ENCODE measurements at places on chromosomes 5 and 9. TPM values are rescaled to one million over a fixed set of nuclear protein-coding genes. Genes with fewer than 3 reads are reported as not detected.

The ZBED3 gene
- 2.0 TPM for total RNA-seq

The SH3TC2 gene
- not detected for total RNA-seq

The TLR4 gene
- total RNA-seq = 0.16 TPM

The C9orf50 gene
- not detected for total RNA-seq

The GTF3C5 gene
- 95.7 TPM for total RNA-seq

- H3K4me3 ChIP-seq = no peak overlapping the region
- H3K27ac ChIP-seq = no peak overlapping the region
- H3K36me3 ChIP-seq = no peaks in the 10 kb centered on the region
- peaks cover 4% of the 10 kb centered on the region for H3K27me3 ChIP-seq
- H3K4me1 ChIP-seq = no peaks in the 10 kb centered on the region
- DNase-seq = no peak
These were observed 65.5 kb downstream of the PLK2 start for GRCh38 chr5:58394339-58394738.

DNA sequence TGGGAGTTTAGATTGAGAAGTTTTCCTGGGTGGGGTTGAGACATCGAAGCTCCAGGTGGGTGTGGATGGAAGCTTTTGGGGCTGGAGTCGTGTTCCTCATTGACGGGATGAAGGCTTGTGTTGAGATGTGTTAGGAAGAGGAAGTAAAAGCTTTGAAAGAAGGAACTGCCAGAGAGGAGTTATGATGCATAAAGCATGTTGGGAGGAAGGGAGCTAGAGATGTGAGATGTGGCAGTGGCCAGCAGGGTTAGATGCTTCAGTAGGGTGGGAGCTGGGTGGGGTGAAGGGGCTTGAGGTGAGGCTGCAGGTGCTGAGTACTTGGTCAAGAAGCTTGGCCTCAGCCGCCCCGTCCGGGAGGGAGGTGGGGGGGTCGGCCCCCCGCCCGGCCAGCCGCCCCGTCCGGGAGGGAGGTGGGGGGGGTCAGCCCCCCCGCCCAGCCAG, 56.7 kb downstream of the HSPA4 start:
- no peaks in the 10 kb centered on the region for H3K27me3 ChIP-seq
- no peak for DNase-seq
- peaks cover 24% of the 10 kb centered on the region for H3K36me3 ChIP-seq
- H3K4me1 ChIP-seq = peaks cover 16% of the 10 kb centered on the region
- no peak overlapping the region for H3K4me3 ChIP-seq
- H3K27ac ChIP-seq = no peak overlapping the region

- H3K27me3 ChIP-seq = no peaks in the 10 kb centered on the region
- DNase-seq = no peak
- H3K4me3 ChIP-seq = no peak overlapping the region
- no peaks in the 10 kb centered on the region for H3K4me1 ChIP-seq
- H3K36me3 ChIP-seq = no peaks in the 10 kb centered on the region
These were observed 1329.0 kb upstream of the NUDT12 start for GRCh38 chr5:104891596-104891995.

DNA sequence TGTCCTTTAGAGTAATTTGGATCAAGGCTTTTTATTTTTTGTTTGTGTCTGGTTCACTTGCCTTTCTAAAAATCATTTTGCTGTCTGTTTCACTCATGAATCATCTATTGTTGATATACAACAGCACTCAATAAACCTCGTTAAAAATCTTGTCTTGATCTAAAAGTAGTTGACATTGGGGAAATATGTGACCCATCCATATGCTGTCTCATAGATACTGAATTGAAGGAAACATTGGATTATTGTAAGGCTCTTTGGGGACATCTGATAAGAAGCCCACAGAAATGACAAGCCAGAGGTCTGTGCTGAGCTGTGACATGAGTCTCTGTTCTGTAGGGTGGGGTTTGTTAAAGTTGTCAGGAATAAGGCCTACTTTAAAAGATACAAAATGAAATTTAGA, 208.0 kb downstream of the PDZD2 start:
- H3K27me3 ChIP-seq = peaks cover 6% of the 10 kb centered on the region
- H3K4me1 ChIP-seq = no peaks in the 10 kb centered on the region
- H3K36me3 ChIP-seq = no peaks in the 10 kb centered on the region

DNA sequence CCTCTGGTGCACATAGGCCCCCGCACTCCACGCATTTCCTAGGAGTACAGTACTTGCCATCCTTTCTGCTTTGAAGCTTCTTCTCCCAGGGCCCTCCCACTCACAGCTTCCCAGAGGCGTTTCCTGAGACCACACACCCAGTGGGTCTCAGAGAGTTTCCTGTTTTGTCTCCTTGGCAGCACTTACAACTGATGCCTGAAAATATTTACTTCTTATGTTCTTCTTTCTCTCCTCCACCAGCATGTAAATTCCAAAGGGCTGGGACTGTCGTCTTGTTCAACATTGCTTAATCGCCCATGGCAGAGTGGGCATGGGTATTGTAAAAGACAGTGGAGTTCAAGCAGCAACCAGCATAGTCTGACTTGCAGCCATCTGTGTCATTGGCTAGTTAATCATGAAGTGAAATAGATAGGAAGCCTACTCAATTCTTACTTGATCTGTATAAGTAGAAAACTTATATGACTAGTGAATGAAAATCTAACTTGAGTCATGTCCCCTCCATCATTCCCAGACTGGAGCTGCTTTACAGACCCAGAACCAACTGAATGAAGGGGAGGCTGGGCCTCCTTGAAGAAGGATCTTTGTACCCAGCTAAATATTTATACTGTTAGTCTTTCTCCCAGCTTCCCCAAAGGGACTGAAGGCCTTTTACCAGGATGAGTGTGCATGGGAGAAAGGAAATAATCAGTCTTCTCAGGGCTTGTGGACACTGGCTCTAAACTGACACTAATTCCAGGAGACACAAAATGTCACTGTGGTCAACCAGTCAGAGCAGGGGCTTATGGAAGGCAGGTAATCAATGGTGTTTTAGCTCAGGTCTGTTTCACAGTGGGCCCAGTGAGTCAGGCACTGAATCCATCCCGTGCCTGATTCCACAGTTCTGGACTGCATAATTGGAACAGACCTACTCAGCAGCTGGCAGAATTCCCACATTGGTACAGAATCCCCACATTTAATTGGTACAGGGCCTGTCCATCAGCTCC, 116.4 kb downstream of the SV2C start:
- no peak overlapping the region for H3K4me3 ChIP-seq
- H3K27ac ChIP-seq = no peak overlapping the region
- peaks cover 5% of the 10 kb centered on the region for H3K4me1 ChIP-seq
- DNase-seq = no peak
- H3K36me3 ChIP-seq = no peaks in the 10 kb centered on the region
- H3K27me3 ChIP-seq = peaks cover 29% of the 10 kb centered on the region

DNA sequence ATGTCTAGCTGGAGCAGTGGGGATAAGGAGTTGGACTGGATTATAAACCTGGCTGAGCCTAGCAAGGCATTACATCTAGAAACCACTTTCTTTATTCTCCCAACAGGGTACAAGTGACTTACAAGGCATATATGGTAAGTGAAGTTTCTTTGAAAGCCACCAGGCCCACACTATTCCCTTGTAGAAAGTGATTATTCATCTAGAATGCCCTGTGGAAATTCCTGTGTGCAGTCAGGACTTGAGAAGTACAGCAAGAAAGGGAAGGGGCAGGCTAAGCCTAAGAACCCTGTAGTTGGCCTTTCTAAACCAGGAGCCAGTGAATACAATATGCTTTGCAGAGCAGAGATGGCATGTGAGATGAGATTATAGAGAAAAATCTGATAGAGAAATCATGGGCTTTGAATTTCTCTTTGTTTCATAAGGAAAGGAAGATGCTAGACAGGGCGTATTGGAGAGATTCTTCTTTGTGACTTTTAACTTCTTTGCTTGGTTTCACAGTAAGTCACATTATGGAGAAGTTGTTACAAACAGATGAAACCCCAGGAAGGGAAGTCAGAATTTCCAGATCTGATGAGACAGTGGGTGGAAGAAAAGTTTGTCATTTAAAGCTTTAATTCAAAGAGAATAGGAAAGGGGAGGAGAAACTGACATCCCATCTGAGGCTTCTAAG, 321.7 kb downstream of the NDUFS4 start:
- H3K4me1 ChIP-seq = peaks cover 4% of the 10 kb centered on the region
- no peak overlapping the region for H3K4me3 ChIP-seq
- H3K27ac ChIP-seq = no peak overlapping the region
- no peak for DNase-seq

- no peaks in the 10 kb centered on the region for H3K4me1 ChIP-seq
- H3K4me3 ChIP-seq = no peak overlapping the region
- DNase-seq = no peak
- H3K36me3 ChIP-seq = no peaks in the 10 kb centered on the region
- H3K27ac ChIP-seq = no peak overlapping the region
These were observed 1985.9 kb downstream of the EFNA5 start for GRCh38 chr5:105684799-105685198.

DNA sequence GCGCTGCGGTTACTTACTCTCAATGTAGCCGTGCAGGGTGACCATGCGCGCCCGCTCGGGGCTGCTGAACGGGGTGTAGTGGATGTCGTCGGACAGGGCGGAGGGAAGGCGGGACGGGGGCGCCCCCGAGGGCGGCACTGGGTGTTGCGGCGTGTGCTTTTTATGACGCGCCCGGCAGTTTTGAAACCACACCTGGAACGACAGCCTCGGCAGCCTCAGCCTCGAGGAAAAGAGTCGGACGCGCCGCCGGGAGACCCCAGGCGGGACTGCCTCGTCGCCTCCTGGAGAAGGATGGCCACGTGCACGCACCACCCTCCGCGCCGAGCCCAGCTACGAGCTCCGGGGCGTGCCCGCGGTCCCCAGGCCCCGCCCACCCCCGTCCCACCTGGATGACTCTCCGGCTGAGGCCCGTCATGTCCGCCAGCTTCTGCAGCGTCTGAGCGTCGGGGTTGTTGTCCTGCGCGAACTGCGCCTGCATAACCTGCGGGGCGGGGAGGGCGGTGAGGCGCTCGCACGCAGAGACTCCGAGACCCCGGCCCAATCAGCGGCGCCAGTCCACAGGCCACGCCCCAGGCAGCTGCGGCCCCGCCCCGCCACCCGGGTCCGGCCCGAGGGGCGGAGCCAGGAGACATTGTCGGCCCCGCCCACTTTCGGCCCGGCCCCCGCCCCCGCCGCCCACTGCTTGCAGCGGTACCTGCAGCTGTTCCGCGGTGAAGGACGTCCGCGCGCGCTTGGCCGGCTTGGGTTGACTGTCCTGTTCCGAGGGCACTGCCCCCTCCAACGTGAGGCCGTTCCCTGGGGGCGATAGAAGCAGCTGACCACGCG, 15.0 kb downstream of the LHX6 start:
- no peaks in the 10 kb centered on the region for H3K36me3 ChIP-seq
- peaks cover 16% of the 10 kb centered on the region for H3K4me1 ChIP-seq
- H3K27ac ChIP-seq = no peak overlapping the region
- peak; percentile 67 for DNase-seq

GRCh38 chr9:136857166-136857565, 5.0 kb downstream of the MAMDC4 start:
- H3K36me3 ChIP-seq = peaks cover under 1% of the 10 kb centered on the region
- no peak overlapping the region for H3K27ac ChIP-seq
- H3K4me3 ChIP-seq = no peak overlapping the region
- H3K4me1 ChIP-seq = no peaks in the 10 kb centered on the region
- DNase-seq = no peak

DNA sequence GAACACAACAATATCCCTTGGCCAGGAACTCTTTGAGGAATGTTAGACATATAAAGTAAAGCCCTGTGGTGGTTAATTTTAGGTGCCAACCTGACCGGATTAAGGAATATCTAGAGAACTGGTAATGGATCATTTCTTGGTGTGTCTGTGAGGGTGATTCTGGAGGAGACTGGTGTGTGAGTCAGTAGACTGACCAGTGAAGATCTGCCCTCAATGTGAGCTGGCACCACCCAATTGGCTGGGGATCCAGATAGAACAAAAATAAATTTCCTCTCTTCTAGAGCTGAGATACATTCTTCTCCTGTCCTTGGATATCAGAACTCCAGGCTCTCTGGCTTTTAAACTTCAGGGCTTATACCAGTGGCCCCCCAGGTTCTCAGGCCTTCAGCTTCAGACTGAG, 56.2 kb upstream of the TNPO1 start:
- no peaks in the 10 kb centered on the region for H3K36me3 ChIP-seq
- H3K4me1 ChIP-seq = no peaks in the 10 kb centered on the region
- H3K27me3 ChIP-seq = peaks cover 18% of the 10 kb centered on the region

GRCh38 chr9:94157050-94157801, 73.0 kb downstream of the PTPDC1 start:
- H3K27ac ChIP-seq = no peak overlapping the region
- no peaks in the 10 kb centered on the region for H3K27me3 ChIP-seq
- no peak overlapping the region for H3K4me3 ChIP-seq
- peaks cover 8% of the 10 kb centered on the region for H3K36me3 ChIP-seq
- no peak for DNase-seq

- H3K36me3 ChIP-seq = no peaks in the 10 kb centered on the region
- no peaks in the 10 kb centered on the region for H3K27me3 ChIP-seq
- H3K4me1 ChIP-seq = no peaks in the 10 kb centered on the region
- H3K27ac ChIP-seq = no peak overlapping the region
These were observed 117.7 kb downstream of the GAS1 start for GRCh38 chr9:86829496-86830046.

DNA sequence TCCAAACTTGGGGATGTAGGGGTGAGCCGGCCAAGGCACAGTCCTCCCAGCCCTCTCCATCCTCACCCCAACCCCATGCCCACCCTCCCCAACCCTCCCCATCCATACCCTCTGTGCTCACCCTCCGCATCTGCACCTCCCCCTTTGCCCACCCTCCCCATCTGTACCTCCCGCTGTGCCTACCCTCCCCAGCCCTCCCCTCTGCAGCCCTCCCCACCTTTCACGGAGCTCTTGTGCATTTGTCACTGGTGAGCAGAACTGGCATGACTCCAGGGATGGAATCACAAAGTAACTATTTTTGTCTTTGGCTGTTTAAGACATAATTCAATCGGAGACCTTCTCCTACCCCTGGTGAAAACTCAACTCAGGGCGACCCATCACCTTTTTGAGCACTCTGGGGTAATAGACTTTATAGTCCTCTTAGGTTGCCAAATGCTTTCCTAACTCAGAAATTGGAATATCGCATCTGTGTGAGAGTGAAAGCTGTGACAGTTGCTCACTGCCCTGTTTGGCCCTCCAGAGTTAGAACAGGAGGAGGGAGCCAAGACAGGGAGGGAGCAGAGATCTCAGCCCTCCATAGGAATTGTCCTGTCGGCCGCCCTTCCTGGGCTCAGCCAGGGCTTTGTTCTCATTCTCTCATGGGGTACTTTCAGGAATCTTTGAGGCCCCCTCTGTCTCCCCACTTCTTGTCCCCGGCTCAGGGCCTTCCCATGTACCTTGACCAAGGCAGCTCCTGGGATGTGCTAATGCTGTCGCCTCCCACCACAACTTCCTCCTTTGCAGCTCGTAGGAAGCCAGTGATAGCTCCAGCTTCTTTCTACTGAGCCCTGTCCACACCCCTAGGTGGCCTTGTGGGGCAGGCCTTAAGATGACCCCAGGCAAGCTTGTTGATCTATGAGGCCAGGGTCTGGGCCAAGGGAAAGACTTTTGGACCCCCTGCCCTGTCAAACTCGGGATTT, 36.2 kb downstream of the OTULIN start:
- peaks cover 53% of the 10 kb centered on the region for H3K4me1 ChIP-seq
- H3K4me3 ChIP-seq = no peak overlapping the region
- peaks cover 80% of the 10 kb centered on the region for H3K36me3 ChIP-seq
- peak overlapping the region; percentile 78 for H3K27ac ChIP-seq
